ENCODE measurements at places on chromosomes 13 and 19.

- no peak for DNase-seq
Observed at GRCh38 chr19:36060430-36060829, 5.7 kb downstream of the WDR62 start.

DNA sequence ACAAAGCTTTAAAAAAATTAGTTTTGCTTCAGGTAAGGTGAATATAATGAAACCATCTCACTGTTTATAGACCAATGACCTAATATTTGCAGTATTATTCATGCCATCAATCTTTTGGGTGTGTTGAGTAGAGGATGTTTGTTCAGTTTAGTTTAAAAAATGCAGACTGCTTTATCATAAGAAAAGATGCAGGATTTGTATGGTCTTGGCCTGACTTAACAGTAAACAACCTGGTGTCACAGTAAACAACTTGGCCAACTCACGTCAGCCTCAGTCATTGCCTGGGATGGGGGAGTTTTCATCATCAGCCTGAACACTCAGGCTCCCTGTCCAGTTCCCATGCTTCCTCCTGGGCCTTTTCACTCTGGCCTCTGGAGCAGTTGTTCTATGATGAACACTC, 55.1 kb downstream of the LMO7 start:
- DNase-seq = no peak

DNA sequence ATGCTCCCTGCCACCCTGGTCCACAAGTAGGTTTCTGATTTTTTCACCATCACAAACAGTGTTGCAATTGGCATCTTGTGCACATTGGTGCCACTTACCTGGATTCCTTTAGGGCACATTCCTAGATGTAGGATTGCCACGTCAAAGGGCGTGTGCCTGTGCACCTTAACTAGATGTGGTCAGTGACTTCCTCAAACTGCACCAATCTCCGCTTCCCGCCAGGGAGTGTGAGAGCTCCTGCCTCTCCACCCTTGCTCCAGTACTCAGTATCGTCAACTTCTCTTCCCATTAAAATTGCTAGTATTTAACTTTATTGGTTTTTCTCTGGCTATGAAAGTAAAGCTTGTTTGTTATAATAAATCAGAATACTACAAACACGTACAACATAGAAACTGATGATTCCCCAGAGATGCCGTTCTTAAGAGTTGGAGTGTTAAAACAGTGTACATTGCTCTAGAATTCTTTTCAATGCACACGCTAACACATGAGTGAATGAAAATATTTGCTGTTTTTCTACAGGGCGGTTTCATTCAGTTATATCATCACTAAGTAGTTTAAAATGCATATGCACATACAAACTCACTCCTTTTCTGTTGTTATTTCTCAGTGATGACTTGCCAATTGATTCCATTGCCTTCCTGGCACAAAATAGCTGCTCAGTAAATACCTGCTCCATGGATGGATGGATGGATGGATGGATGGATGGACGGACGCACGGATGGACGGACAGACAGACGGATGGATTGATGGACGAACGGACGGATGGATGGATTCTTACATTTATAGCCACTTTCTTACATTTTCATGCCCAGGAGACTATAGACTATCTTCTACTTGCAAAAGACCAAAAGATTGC, 23.4 kb downstream of the CCNE1 start:
- DNase-seq = no peak

GRCh38 chr13:42899266-42899665, 92.8 kb downstream of the EPSTI1 start:
- DNase-seq = no peak

DNA sequence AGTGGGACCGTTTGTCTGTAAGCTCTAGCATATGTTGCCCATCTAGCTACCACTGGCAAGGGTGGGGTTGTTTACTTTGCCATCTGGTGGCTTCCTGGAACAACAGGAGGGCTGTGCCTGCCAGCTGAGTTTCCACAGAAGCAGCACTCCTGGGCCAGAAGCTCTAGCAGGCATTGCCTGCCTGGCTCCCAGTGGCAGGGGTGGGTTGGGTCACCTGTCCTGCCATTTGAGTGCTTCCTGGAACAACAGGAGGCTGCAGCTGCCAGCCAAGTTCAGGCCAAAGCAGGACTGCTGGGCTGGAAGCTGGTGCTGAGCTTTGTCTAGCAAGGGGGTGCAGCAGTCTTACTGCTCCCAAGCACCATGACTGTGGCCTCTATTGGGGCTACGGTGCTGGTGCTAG, 239.7 kb downstream of the MTUS2 start:
- DNase-seq = no peak

Data from non-pigmented ciliary epithelial cell (primary cell).